Activated T-cell treated with anti-CD3 and anti-CD28 coated beads, Interleukin-2, amount 50 U/mL, for 1 hour (primary cell): ENCODE measurements at places on chromosomes 12 and 14.

- no peak for DNase-seq
Observed at GRCh38 chr12:108564724-108565123, 2.3 kb downstream of the ISCU start.

DNA sequence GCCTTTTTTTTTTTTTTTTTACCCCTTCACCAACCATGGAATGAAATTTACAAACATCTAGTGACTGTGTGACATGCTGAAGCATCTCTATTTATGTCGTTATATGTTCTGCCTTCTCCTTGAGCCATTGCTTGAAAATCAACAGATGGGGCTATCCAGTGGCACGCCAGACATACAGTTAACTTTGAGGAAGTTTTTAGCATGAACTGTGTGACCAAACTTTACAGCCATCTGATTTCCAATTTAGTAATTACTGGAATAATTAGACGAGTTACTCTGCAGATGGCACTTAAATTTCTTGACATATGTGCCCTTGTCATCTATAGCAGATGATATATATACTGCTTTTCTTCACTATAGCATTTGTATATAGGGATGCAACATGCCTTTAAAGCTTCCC lies 192.1 kb downstream of the SNAPC1 start:
- no peak for DNase-seq

DNA sequence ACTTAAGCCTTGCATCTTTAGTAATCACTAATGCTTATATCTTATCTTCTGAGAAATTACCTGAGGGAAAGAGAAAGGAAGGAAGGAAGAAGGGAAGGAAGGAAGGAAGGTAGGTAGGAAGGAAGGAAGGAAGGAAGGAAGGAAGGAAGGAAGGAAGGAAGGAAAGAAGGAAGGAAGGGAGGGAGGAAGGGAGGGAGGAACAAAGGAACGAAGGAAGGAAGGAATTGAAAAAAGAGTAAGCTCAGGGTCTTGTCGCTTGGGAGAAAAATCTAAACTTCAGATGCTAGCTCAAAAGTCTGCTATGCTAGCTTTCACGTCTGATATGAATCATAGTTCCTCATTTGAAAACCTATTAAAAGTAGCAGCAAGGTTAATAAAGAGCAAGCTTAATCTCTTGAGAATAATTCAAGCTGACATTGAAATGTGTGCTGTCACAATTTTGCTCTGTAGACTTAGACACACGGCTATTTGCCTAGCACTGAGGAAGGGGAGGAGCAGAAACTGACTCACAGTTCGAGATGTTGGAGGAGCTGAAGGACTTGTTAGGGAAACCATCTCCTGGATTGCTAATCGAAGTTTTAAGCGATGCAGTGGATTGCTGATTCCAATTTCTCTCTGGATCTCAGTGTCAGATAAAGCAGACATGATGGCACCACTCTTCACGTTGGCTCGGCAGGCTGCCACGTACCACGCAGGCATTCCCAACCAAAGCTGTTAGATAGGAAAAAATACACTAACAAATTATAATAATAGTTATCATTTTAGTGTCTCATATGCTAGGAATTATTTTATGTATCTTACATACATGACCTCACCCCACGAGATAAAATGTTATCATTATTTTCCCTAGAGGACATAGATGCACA lies 216.7 kb downstream of the ACSS3 start:
- no peak for DNase-seq

DNA sequence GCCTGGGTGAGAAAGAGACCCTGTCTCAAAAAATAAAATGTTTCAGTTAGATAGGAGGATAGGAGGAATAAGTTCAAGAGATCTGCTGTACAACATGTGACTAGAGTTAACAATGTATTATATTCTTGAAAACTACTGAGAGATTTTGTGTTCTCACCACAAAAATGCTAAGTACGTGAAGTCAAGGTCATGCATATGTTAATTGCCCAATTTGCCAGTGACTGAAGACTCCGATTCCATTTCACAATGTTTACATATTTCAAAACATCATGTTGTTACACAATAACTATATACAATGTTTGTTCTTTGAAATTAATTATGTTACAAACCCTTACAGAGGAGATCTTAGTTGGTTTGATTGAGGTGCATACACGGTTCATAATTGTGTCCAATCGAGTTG lies 52.1 kb downstream of the SLC15A4 start:
- DNase-seq = no peak

GRCh38 chr14:101050901-101051490 lies 147.5 kb upstream of the RTL1 start:
- no peak for DNase-seq

DNA sequence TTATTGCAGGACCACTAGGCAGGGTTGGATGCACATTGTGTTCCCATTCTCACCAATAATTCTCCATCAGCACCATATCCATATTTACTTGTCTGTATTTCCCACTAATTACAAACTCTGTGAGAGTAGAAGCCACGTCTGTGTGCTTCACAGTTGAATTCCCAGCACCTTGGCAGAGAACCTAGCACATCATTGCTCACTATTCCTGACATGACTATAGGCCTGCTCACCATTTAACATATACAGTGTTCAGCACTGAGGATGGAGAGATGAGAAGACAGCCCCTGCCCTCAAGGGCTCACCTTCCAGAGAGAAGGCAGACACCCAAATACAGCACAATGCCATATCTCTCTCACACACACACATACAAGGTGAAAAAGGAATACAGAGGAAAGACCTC lies 5.0 kb downstream of the DAD1 start:
- DNase-seq = no peak

GRCh38 chr14:85399186-85399585 lies 130.8 kb upstream of the FLRT2 start:
- DNase-seq = no peak

DNA sequence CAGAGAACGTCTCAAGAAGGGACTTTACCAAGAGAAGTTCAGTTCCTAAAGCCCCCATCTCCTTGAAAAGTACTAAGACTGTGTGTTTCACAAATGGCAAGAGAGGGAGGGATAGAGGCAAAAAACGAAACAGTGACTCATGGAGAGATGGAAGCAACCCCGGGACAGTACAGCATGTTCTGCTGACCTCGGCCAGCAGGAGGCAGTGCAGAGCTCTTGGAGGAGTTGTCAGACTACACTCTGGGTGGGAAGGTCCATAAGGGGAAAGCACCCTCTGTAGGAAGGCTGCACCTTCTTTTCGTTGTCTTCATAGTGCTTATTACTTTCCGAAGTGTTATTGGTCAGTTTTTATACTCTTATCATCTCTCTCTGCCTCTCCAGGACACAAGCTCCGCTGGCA lies 525.2 kb upstream of the CCDC196 start:
- DNase-seq = peak; percentile 74
